A549 treated with Mapracorat at 1 μM for 4 hours (cell line): ENCODE measurements at places on chromosomes 4 and X. TPM values are rescaled to one million over a fixed set of nuclear protein-coding genes. Genes with fewer than 3 reads are reported as not detected.

The CCDC120 gene
- total RNA-seq = 2.7 to 3.9 TPM (median 3.2 TPM) in 5 replicates

The DCAF8L1 gene
- not detected in 5 replicates for total RNA-seq

The TCP11X1 gene
- not detected in 5 replicates for total RNA-seq

The SLC34A2 gene
- 0.02 to 0.06 TPM in 2 of 5 replicates, not detected in the others for total RNA-seq

The ANK2 gene
- 0.69 to 1.3 TPM (median 0.93 TPM) in 5 replicates for total RNA-seq

The TKTL2 gene
- not detected in 5 replicates for total RNA-seq

The ARHGAP4 gene
- total RNA-seq = 0.91 to 2.2 TPM (median 1.9 TPM) in 5 replicates

The DCX gene
- not detected in 5 replicates for total RNA-seq

The GLRA3 gene
- not detected in 5 replicates for total RNA-seq

The NWD2 gene
- not detected in 5 replicates for total RNA-seq

The ANKRD50 gene
- total RNA-seq = 3.8 to 5.8 TPM (median 5.2 TPM) in 5 replicates

The RGN gene
- total RNA-seq = not detected in 5 replicates

The REELD1 gene
- total RNA-seq = not detected in 5 replicates

The CT45A1 gene
- not detected in 5 replicates for total RNA-seq

The AMOT gene
- 0.02 to 0.04 TPM in 2 of 5 replicates, not detected in the others for total RNA-seq

The RHOXF1 gene
- total RNA-seq = not detected in 5 replicates

The PNMA3 gene
- total RNA-seq = 0.09 to 0.26 TPM (median 0.20 TPM) in 5 replicates

The S100P gene
- 54.2 to 116 TPM (median 104 TPM) in 5 replicates for total RNA-seq

The DUX4 gene
- total RNA-seq = not detected in 5 replicates

The TLR10 gene
- total RNA-seq = 0.05 TPM in 2 of 5 replicates, not detected in the others

The DDX53 gene
- total RNA-seq = not detected in 5 replicates

The PHOX2B gene
- not detected in 5 replicates for total RNA-seq

The USP46 gene
- 5.4 to 9.1 TPM (median 7.2 TPM) in 5 replicates for total RNA-seq

The BTK gene
- 0.07 to 0.36 TPM (median 0.24 TPM) in 5 replicates for total RNA-seq

The SPON2 gene
- total RNA-seq = 0.41 to 0.60 TPM (median 0.53 TPM) in 5 replicates

The MND1 gene
- total RNA-seq = 12.3 to 18.7 TPM (median 13.3 TPM) in 5 replicates

The AVPR2 gene
- 0.11 to 0.22 TPM in 2 of 5 replicates, not detected in the others for total RNA-seq

The NLGN4X gene
- 0.04 TPM in 2 of 5 replicates, not detected in the others for total RNA-seq

The NLRP2B gene
- total RNA-seq = not detected in 5 replicates

The PFKFB1 gene
- 0.08 to 0.14 TPM (median 0.14 TPM) in 3 of 5 replicates, not detected in the others for total RNA-seq

The WAS gene
- total RNA-seq = 0.20 to 0.65 TPM (median 0.41 TPM) in 5 replicates

The MAP3K15 gene
- 1.7 to 2.2 TPM (median 2.0 TPM) in 5 replicates for total RNA-seq

The CHRDL1 gene
- total RNA-seq = not detected in 5 replicates

The ASB9 gene
- 19.5 to 25.3 TPM (median 21.0 TPM) in 5 replicates for total RNA-seq

The MUC7 gene
- total RNA-seq = not detected in 5 replicates

The SMIM31 gene
- 0.06 to 0.15 TPM in 2 of 5 replicates, not detected in the others for total RNA-seq

The CTAG2 gene
- not detected in 5 replicates for total RNA-seq

The SMAD1 gene
- 7.6 to 9.5 TPM (median 8.6 TPM) in 5 replicates for total RNA-seq

The GPC3 gene
- total RNA-seq = not detected in 5 replicates

The ELF2 gene
- total RNA-seq = 9.8 to 13.4 TPM (median 11.0 TPM) in 5 replicates

The F8A2 gene
- not detected in 5 replicates for total RNA-seq

The TRAPPC11 gene
- total RNA-seq = 8.6 to 10.9 TPM (median 9.9 TPM) in 5 replicates

The MAGEA9B gene
- total RNA-seq = not detected in 5 replicates

The SPANXB1 gene
- 1.3 to 3.9 TPM (median 2.5 TPM) in 5 replicates for total RNA-seq

The SPANXN4 gene
- not detected in 5 replicates for total RNA-seq

The HPGD gene
- 67.5 to 80.4 TPM (median 78.1 TPM) in 5 replicates for total RNA-seq

The RBM46 gene
- not detected in 5 replicates for total RNA-seq

The EPGN gene
- total RNA-seq = not detected in 5 replicates

The SRPX2 gene
- 2.1 to 3.4 TPM (median 2.7 TPM) in 5 replicates for total RNA-seq

The HSFX4 gene
- total RNA-seq = not detected in 5 replicates

The FGA gene
- total RNA-seq = 16.0 to 20.0 TPM (median 16.2 TPM) in 5 replicates

The SYN1 gene
- 0.15 to 0.36 TPM (median 0.22 TPM) in 5 replicates for total RNA-seq

The SLITRK2 gene
- not detected in 5 replicates for total RNA-seq

The KLHL4 gene
- 4.4 to 6.2 TPM (median 5.3 TPM) in 5 replicates for total RNA-seq

The KCNE5 gene
- total RNA-seq = 0.08 to 0.24 TPM in 2 of 5 replicates, not detected in the others

The GAGE12E gene
- total RNA-seq = not detected in 5 replicates

The PACRGL gene
- total RNA-seq = 11.7 to 14.0 TPM (median 13.2 TPM) in 5 replicates
